ENCODE measurements at places on chromosomes 16 and 17. TPM values are rescaled to one million over a fixed set of nuclear protein-coding genes. Genes with fewer than 3 reads are reported as not detected.

SEPTIN12 gene
- polyA plus RNA-seq, result not detected

PRSS8 gene
- 0.47 TPM for polyA plus RNA-seq

PLCG2 gene
- polyA plus RNA-seq, result 5.6 TPM

UBFD1 gene
- 47.9 TPM for polyA plus RNA-seq

FGF11 gene
- polyA plus RNA-seq, result 1.0 TPM

WNT9B gene
- not detected for polyA plus RNA-seq

ZNF747 gene
- polyA plus RNA-seq, result 7.4 TPM

RAP1GAP2 gene
- 2.0 TPM for polyA plus RNA-seq

NAGS gene
- 0.68 TPM for polyA plus RNA-seq

CDC42EP4 gene
- polyA plus RNA-seq, result 19.9 TPM

CLEC10A gene
- 1.9 TPM for polyA plus RNA-seq

SYNGR3 gene
- polyA plus RNA-seq, result 1.5 TPM

ACAP1 gene
- polyA plus RNA-seq, result 7.0 TPM

TMEM92 gene
- polyA plus RNA-seq, result 1.9 TPM

GRN gene
- polyA plus RNA-seq, result 197 TPM

ZNF624 gene
- 7.0 TPM for polyA plus RNA-seq

HS3ST3B1 gene
- polyA plus RNA-seq, result 2.2 TPM

KRTAP2-2 gene
- polyA plus RNA-seq, result not detected

TBC1D3C gene
- not detected for polyA plus RNA-seq

DNAI2 gene
- polyA plus RNA-seq, result 0.38 TPM

DLX4 gene
- polyA plus RNA-seq, result 0.57 TPM

BRICD5 gene
- polyA plus RNA-seq, result 8.7 TPM

TMIGD1 gene
- not detected for polyA plus RNA-seq

DOC2B gene
- polyA plus RNA-seq, result 2.8 TPM

MTHFSD gene
- 13.1 TPM for polyA plus RNA-seq

KIF18B gene
- polyA plus RNA-seq, result 8.4 TPM

MRPL38 gene
- 58.7 TPM for polyA plus RNA-seq

MYOCD gene
- polyA plus RNA-seq, result 1.2 TPM

CDH1 gene
- 12.2 TPM for polyA plus RNA-seq

AOC2 gene
- polyA plus RNA-seq, result 0.41 TPM

KAT8 gene
- polyA plus RNA-seq, result 52.3 TPM

BCAS3 gene
- 8.9 TPM for polyA plus RNA-seq

HID1 gene
- 6.8 TPM for polyA plus RNA-seq

LGALS9B gene
- not detected for polyA plus RNA-seq

MRPL58 gene
- 19.9 TPM for polyA plus RNA-seq

TMEM238L gene
- polyA plus RNA-seq, result not detected

ATP2A1 gene
- 485 TPM for polyA plus RNA-seq

CTF1 gene
- 11.4 TPM for polyA plus RNA-seq
